Caco-2 (cell line): ENCODE measurements at places on chromosomes 7 and 10. TPM values are rescaled to one million over a fixed set of nuclear protein-coding genes. Genes with fewer than 3 reads are reported as not detected.

DNA sequence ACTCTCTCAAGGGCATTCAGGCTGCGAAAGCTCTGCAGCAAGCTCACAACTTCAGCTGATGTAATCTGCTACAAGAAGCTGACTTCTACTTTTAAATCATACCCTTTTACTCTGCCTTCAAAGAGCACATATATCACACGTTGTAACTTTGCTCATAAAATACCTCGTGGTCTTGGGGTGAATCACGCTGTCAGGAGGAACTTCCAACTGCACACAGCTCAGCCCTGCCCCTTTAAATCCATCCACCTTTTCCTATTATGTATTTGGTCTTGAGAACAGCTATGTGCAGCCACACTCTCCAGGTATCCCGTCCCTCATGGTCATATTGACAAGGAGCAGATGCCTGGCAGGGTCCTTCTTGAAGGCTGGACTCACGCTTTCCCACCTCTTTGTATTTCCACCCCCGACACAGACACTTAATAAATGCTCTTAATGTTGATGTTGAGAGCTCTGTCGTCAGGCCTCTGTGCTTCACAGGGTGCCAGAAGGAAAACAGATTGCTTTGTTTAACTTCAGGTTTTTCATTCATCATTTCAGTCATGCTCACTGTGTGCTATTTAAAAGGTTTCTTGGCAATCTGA lies 47.6 kb downstream of the ICA1 start:
- no peak for DNase-seq

The GTF2IRD2 gene
- total RNA-seq: 8.7 and 11.2 TPM in 2 replicates

GRCh38 chr7:120462991-120463390 lies 190.0 kb downstream of the KCND2 start:
- DNase-seq: no peak

DNA sequence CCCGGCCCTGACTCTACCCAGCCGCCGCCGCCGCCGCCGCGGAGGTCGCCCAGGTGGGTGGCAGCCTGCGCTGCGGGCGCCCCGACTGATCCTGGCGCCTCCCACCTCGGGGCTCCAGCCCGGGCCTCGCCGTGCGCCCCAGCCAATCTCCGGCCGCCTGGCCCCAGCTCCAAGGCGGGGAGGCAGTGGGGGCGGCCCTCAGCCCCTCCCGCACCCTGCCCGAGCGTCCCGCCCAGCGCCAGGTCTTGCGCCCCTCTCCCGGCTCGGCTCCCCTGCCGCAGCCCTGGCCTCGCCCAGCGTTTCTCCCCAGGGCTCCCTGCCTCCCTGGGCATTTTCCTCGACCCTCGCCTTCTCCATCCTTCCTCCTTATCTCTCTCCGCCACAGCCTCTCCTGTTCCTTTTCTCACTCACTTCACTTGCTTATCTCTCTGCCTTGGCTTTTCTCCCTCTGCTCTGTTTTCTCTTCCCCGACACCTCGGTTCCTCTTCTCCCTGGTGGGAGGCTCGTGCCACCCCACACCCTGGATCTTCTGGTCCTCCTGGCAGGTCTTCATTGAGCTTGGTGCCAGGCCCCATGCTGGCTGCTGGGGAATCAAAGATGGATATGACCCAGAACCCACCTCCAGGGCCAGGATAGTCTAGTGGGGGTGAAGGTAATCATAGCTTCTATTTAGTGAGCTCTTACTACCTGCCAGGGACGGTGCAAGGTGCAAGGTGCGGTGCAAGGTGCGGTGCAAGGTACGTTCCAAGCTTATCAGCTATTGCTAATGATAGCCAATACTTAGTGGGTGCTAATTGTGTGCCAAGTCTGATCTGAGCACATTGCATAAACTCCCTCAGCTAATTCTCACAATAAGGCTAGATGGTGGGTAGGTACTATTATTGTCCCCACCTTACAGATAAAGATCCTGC lies at the start of gene SFRP5:
Gene SFRP5, minus strand, starts transcription at position 87 of the 911 bp plus-strand sequence. CDS start 166 bp downstream, outside the sequence.
- DNase-seq: no peak

GRCh38 chr7:149529136-149529718 lies 31.6 kb upstream of the ZNF746 start:
- no peak for DNase-seq

DNA sequence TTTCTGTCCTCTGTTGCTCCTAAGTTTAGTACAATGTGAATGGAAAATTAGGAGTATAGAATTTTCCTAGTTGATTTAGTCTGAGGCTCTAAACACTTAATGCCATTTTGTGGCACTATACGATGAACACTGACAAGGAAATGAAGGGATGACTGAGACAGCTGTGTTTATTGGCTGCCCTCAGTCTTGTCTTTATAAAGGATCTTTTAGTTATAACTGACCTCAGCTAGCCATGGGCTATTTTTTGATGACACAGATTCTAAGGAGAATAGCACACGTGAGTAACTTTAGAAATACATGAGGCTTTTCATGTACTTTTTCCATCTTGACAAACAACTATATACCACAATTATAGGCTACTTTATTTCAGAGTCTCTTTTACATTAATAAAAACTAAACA lies 113.7 kb downstream of the PRKG1 start:
- DNase-seq: no peak

The CTAGE4 gene
- total RNA-seq: not detected in 2 replicates

GRCh38 chr10:76554478-76554877 lies 1083.1 kb downstream of the KCNMA1 start:
- DNase-seq: no peak

The GHRHR gene
- total RNA-seq: not detected in 2 replicates

- DNase-seq: no peak
Measured at GRCh38 chr10:78706726-78707540, 361.8 kb upstream of the ZMIZ1 start.
